ENCODE measurements at places on chromosomes 16 and 17.

GRCh38 chr16:23079675-23080301, 69.5 kb downstream of the USP31 start:
- no peak for DNase-seq

DNA sequence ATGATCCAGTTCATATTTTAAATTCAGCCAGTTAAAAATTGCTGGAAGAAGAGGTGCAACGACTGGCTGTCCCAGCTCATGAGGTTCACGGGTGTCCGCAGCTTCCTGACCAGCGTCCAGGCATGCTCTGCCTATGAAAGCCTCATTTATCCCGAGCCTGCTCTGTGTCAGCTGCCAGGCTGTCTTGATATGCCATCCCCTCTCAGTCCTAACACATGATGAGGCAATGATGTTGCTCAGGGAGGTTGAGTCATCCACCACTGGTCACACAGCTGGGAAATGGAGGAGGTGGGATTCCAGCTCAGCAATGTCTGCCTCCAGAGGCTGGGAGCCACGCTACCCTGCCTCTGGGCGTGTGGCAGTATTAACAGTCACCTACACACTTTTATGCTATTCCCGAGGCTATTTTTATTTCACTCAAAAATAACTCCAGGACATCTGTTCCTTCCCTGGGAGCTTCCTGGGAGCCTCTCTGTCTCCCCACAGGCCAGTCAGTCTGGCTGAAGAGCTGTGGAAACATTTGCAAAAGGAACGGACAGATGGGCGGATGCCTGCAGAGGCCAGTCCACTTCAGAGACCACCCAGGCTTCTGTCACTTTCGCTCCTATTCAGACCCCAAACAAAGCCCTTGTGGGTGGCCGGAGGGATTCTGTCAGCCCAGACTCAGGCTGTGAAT, 22.5 kb downstream of the RAB11FIP4 start:
- DNase-seq: no peak

DNA sequence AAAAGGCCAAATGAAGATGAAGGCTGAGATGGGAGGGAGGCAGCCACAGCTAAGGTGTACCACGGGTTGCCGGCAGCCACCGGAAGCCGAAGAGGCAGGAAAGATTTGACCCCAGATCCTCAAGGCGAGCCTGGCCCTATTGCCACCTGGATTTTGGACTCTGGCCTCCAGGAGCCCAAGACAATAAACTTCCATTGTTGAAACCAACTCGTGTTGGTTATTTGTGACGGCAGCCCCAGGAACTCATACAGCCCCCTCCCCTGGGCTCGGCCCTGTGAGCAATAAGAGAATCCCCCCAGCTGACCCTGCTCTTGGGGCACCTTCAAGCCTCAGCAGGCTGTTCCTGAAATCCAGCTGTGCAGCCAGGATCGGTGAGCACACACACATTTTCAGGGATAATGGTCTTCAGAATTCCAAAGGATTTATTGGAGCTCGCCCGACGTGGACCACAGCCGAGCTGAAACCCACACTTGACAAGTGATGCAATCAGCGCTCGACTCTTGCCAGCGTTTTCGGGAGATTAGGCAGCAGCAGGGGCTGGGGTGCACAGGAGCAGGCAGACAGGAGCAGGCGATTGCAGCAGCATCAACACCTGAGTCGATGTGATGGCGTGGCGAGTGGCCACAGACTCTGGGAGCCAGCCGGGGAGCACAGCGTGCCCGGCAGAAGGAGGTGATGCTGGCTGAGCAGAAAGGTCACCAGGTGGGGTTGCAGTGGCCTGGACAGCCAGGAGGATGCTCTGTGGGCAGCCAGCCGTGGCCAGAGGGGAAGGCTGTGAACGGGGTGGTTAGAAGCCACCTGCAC, 22.4 kb upstream of the CBX4 start:
- no peak for DNase-seq

GRCh38 chr17:76679239-76679638, 31.5 kb downstream of the MXRA7 start:
- DNase-seq: no peak

GRCh38 chr17:40555296-40556190, 9.7 kb downstream of the CCR7 start:
- DNase-seq: no peak

GRCh38 chr16:72657791-72658190, 390.1 kb downstream of the ZFHX3 start:
- no peak for DNase-seq

DNA sequence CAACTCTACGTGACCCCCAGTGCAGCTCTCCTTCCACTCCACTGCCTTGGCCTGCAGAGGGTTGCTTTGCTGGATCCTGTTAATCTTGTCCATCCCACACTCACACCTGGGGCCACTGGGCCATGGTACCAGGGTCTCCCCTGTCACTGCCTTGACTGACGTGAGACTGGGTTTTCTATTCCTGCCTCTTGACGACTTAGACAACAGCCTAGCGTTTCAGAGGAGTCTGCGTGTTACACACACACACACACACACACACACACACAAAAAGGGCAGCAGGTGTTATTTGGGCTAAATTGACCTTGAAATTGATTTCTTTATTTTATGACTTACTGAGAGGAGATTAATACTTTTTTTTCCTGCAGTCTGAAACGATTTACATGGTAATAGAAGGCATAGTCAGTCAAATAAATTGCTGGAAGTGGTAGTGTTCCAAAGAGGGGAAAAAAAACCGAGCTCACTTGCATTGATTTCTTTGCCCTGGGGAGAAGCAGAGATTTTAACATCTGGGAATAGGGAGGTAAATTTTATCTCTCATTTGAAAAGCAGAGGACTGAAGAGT, 492.3 kb upstream of the EEF2KMT start:
- DNase-seq: no peak

DNA sequence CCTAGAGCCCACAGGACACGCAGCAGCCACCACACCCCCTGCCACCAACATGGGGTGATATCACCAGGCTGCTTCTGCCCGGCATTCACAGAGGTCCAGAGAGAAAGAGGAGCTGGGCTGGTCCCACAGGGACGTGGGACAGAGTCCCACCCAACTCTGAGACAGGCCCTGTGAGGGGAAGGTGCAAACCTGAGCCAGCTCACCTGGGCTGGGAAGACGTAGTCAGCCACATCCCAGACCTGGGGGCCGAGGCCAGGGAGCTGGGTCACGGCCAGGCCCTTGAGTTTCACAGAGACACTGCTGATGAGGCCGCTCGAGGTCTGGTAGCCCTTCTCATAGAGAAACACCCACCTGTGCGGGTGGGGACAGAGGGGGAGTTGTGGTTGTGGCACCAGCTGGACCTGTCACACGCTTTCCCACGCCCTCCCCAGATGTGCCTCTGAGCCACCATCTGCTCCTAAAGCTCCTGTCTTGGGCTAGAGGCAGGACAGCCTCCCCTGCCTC, 11.2 kb downstream of the P2RX1 start:
- DNase-seq: no peak

DNA sequence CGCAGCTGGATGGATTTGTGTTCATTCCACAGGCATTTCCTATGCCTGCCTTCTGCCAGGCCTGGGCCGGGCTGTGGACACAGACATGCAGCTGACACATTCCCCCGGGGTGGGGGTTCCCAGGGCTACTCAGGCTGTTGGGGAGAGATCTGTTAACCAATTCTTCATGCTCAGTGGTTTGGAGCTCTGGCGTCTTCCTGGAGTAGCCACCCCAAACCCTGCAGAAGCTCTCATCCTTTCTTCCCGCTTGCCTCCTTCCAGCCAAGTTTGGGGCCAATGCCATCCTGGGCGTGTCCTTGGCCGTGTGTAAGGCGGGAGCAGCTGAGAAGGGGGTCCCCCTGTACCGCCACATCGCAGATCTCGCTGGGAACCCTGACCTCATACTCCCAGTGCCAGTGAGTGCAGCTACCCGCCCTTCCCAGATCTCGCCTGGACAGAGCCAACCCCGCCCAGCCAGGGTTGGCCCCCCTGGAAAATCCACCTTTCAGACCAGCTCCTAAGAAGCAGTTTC, 2.6 kb downstream of the ENO3 start:
- DNase-seq: no peak

GRCh38 chr16:8493972-8494371, 96.3 kb downstream of the TMEM114 start:
- no peak for DNase-seq

All from thoracic aorta (tissue), 2 donors.